HCT116 (cell line): ENCODE measurements at places on chromosomes 1 and 21. TPM values are rescaled to one million over a fixed set of nuclear protein-coding genes. Genes with fewer than 3 reads are reported as not detected.
A peak's percentile ranks its signal among the peaks of the same experiment; 100 is the strongest.

DNA sequence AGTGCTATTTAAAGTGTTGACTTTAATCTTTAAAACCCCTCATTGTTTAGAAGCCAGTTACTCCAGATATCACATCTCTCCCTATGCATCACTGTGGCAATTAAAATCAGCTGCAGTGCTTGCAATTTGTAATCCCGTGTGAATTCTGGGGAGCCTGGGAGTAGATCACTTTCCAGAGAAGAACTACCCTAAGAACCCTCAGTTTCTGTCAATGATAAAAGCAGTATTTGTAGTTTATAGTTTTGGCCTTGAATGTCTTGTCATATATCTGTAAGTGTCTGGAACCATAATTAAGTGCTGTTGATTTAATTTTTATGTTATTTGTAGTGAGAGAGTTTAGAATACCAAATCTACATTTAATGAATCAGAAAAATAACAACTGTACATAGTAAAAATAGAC is 5.5 kb upstream of the SPAG17 start:
- no peak for DNase-seq

- DNase-seq = no peak
Observed at GRCh38 chr1:222006715-222007114, 264.8 kb upstream of the DUSP10 start.

DNA sequence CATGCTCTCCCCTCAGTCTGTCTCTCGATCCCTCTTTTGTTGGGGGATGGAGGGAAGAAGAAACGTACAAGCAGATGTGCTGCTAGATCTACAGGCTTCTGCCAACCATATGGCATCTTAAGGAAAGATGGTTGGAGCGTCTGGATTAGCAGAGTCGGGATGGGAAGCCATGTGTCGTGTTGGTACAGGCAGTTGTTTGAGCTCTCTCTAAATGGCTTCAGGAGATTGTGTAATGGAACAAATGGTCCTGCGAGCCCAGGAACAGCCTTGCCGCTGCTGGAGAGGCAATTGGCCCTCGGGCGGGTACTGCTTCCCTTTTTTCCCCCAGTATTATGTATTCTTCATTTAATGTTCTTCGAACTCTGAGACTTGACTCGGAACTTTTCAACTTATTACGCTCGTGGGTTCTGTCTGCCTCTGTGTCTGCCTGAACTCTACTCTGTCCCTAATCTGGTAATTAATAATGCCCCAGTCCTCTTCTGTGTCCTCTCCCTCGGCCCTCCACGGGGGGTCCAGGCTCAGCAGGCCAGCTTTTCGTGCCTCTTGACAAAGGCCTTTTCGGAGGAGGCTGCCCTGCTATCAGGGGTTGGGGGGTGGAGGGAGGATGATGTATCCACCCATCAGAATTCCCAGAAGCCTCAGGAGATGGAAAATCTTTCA is 215.3 kb downstream of the SDCCAG8 start:
- DNase-seq = no peak

- DNase-seq = peak; percentile 24
Observed at GRCh38 chr1:109931189-109931731, 20.6 kb downstream of the CSF1 start.

DNA sequence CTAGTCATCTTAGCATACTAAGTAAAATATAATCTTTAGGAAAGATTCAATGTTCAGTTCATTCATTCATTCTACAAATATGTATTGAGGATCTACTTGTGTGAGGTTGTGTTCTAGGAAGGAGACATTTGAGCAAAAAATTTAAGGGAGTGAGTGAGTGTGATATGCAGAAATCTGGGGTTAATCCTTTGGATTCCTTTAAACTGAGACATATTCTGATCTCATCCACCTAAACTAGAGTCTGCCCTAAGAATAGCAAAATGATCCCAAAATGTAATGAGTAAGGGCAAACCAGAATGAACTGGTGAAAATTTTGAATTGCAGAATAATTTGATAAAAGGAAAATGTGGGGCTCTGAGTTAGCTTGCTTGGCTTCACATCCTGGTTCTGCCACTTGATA is 8.6 kb downstream of the UBE2U start:
- DNase-seq = no peak

GRCh38 chr21:29125191-29125590 is 5.3 kb upstream of the MAP3K7CL start:
- no peak for DNase-seq

DNA sequence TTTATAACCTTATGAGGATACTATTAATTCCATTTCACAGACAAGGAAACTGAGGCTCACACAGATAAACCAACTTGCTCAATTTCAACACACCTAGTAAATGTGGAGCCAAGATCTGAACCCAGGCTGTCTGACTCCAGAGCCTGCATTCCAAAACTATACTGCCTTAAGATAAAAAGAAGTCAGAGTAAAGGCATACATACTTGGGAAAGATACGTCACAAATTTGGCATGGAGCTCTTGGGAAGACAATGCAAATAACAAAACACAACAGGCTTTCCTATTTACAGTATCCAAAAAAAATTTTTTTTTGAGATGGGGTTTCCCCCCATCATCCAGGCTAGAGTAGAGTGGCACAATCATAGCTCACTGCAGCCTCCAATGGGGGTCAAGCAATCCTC is 5.9 kb downstream of the AKT3 start:
- DNase-seq = no peak

DNA sequence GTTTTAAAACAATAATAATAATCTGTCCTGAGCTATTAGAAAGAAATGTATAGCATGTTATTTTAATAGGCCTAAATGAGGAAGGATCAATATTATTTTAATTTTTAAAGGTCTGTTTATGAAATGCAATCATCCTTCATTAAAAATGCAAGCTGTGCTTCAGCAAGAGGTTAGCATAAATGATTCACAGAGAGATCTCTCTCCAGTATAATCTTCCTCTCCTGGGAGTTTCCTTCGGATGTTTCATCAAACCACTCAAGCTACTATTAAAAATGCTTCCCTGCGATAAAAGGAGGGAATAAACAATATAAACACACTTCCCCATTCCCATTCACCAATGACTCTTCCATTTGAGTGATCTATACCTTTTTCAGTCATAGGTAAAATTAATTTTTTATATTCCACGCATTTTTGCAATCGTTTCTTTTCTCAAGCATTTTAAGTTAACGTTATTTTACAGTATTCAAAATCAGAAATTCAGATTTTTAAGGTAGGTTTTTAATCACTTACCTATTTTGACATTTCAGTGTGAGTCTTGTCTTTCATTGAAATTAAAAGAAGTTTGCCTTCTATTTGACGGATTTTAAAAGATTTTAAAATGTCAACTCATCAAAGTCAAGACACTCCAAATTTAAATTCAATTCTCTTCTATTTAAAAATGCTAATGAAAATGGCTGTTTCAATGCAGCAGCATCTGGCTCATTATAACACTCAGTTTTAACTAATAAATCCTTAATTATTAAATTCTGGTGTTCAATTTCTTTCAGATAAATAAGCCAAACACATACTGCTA is 64.3 kb downstream of the RERE start:
- no peak for DNase-seq

GRCh38 chr1:109111386-109112055 is 2.4 kb upstream of the ELAPOR1 start:
- no peak for DNase-seq

GRCh38 chr1:12424087-12424529 is 193.9 kb downstream of the DHRS3 start:
- DNase-seq = no peak

GRCh38 chr1:110768605-110769004 is 93.9 kb upstream of the KCNA3 start:
- no peak for DNase-seq

- no peak for DNase-seq
Observed at GRCh38 chr1:70441392-70442035, 30.4 kb downstream of the CTH start.

- DNase-seq = no peak
Observed at GRCh38 chr1:79679916-79680315, 673.4 kb upstream of the ADGRL4 start.

GRCh38 chr1:185495898-185496297 is 178.9 kb upstream of the IVNS1ABP start:
- DNase-seq = no peak

DNA sequence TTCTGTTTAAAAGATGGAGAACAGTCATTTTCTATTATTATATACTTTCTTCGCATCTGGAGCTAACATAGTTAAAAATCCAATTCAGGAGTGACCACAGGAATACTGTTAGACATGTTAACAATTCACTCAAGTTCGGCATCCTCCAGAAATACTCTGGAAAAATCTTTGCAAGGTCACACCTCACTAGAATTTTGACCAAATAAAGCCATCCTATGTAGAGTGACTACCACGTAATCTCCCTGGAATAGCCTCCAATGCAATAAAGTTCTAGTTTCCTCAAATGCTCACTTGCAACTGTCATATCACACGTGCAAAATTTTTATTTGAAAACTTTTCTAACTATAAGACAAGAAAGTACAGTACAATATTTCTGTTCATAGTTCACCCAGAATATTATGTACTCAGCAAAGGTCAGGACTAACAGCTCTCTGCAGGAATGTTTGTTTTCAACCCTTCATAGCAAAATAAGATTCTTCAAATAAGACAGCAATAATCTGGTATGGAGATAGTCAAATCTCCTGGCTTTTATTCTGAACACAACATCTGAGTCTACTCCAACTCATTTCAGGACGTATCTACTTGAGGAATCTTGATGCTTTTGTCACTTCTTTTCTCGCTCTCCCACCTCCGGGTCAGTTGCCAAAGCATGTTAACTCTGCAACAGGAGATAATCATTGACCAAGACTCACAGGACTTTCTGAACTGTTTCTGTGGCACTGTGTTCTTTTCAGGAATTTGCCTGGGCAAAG is 82.6 kb downstream of the GDAP2 start:
- no peak for DNase-seq

Gene IFI6
- total RNA-seq = 14.8 TPM

Gene SRRM1
- 184 TPM for total RNA-seq

Gene CR2
- 4.0 TPM for total RNA-seq

Gene RNU1-4
- total RNA-seq = 1,685 TPM

Gene SPRR2D
- total RNA-seq = 6.9 TPM

Gene NBL1
- 75.4 TPM for total RNA-seq

Gene AK2
- total RNA-seq = 233 TPM

Gene OR10J1
- not detected for total RNA-seq

Gene MSH4
- total RNA-seq = 1.7 TPM

Gene S100A1
- 0.30 TPM for total RNA-seq

Gene KHDC4
- total RNA-seq = 60.7 TPM
